Activated naive CD8-positive, alpha-beta T cell treated with anti-CD3 and anti-CD28 coated beads for 36 hours (primary cell): ENCODE measurements at places on chromosomes 13 and 19.

GRCh38 chr13:101382086-101382485, 34.2 kb downstream of the NALCN start:
- no peaks in the 10 kb centered on the region for H3K27me3 ChIP-seq
- DNase-seq, result no peak
- H3K4me3 ChIP-seq, result no peak overlapping the region

GRCh38 chr13:109007946-109008345, 378.5 kb downstream of the MYO16 start:
- no peak for DNase-seq
- no peaks in the 10 kb centered on the region for H3K27me3 ChIP-seq
- no peaks in the 10 kb centered on the region for H3K4me1 ChIP-seq
- no peak overlapping the region for H3K27ac ChIP-seq
- H3K36me3 ChIP-seq, result no peaks in the 10 kb centered on the region

- no peaks in the 10 kb centered on the region for H3K36me3 ChIP-seq
- H3K4me3 ChIP-seq, result no peak overlapping the region
- peaks cover 10% of the 10 kb centered on the region for H3K27me3 ChIP-seq
- DNase-seq, result no peak
Measured at GRCh38 chr13:48873587-48873986, 102.1 kb upstream of the FNDC3A start.

DNA sequence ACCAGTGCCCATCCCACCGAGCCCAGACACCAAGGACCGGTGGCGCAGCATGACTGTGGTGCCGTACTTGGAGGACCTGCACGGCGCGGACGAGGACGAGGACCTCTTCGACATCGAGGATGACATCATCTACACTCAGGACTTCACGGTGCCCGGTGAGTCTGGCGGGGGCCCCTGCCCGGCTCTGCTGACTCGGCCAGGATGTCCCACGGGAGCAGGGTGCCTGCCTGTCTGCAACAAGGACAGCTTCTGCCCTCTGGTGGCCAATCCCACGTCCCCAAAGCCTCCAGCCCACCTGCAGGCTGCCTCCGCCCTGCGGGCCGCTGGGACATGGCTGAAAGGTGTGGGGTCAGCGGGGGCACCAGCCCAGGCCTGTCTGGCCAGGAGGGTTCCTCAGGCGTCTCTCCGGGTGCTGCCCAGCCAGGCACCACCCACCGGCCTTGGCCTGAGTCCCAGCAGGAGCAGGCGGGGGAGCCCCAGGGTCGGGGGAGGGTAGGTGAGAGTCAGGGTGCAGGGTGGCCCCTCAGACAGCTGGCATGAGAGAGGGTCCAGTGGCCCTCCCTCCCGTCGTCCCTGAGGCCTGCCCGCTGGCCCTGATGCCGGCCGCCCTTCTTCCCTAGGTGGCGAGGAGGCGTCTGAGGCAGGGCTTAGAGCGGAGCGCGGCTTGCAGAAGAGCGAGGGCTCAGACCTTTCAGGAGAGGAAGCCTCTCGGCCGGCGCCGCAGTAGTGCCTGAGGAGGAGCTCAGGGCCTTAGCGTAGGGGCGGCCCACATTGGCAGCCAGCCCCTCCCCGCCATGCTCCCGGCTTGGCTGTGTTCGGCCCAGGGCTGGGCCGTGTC, 14.6 kb downstream of the CBARP start:
- no peaks in the 10 kb centered on the region for H3K27me3 ChIP-seq
- H3K27ac ChIP-seq, result no peak overlapping the region
- DNase-seq, result no peak
- no peak overlapping the region for H3K4me3 ChIP-seq
- H3K4me1 ChIP-seq, result no peaks in the 10 kb centered on the region
- H3K36me3 ChIP-seq, result peaks cover 2% of the 10 kb centered on the region
